ENCODE measurements at places on chromosomes 7 and 10. TPM values are rescaled to one million over a fixed set of nuclear protein-coding genes. Genes with fewer than 3 reads are reported as not detected.

Gene ELOVL3
- total RNA-seq: 1.2 TPM

Gene DPYSL4
- 9.9 TPM for total RNA-seq

Gene EIF5AL1
- 1.6 TPM for total RNA-seq

Gene PNLIPRP3
- total RNA-seq: not detected

Gene NAT16
- total RNA-seq: 0.15 TPM

Gene EEPD1
- total RNA-seq: 48.0 TPM

Gene MYL10
- not detected for total RNA-seq

- no peak for DNase-seq
Measured at GRCh38 chr7:149854611-149855360, 16.6 kb downstream of the ZNF862 start.

GRCh38 chr7:94178230-94178629 lies 174.1 kb upstream of the BET1 start:
- no peak for DNase-seq

GRCh38 chr7:24448038-24448437 lies 125.2 kb upstream of the PALS2 start:
- no peak for DNase-seq

GRCh38 chr7:78673272-78673671 lies 780.2 kb downstream of the MAGI2 start:
- no peak for DNase-seq

DNA sequence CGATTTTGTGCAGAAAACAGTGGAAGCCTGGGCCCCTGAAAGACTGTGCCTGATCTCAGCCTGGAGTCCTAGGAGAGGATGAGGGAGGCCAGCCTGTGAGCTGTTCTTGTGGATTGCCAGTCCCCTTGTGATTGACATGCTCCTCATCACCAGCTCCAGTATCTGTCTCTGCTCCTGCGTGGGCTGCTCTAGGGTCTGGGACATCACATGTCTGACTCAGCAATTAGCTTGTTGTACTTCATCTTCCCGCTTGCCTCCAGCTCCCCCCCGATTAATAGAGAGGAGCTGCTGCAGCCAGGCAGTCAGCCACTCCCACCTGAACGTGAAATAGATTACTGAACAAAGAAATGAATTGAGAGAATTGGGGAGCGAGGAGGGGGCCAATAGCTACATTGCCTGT lies 99.6 kb upstream of the TBX20 start:
- no peak for DNase-seq

All from Panc1 (cell line).